ENCODE measurements at places on chromosomes 16 and 17.
A peak's percentile ranks its signal among the peaks of the same experiment; 100 is the strongest.

- peak; percentile 75 for DNase-seq
These were observed 379 bp upstream of the OTOP2 start for GRCh38 chr17:74923538-74924249.

GRCh38 chr17:3012926-3013581 is 50.4 kb downstream of the OR1D5 start:
- peak; percentile 25 for DNase-seq

- DNase-seq: peak; percentile 70
These were observed 37.2 kb upstream of the ADGRG1 start for GRCh38 chr16:57591086-57591869.

DNA sequence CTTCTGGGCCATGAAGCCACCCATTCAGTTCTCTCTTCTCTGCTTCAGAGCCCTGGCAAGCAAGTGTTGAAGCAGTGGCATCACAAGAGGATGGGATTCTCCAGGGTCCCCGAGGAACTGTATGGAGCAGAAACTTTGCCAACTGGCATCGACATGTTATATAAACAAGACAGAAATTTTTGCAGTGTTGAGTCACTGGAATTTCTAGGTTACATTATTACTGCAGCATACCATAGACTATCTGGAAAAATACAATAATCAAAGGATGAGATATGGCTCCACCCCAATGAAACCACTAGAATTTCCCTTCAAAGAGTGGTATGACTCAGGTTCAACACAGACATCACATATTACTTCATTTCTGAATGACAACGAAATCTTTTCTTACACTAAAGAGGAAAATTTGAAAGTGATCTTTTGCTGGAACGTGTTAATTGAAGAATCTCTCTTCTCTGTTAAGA is 343.0 kb upstream of the DYNLRB2 start:
- DNase-seq: no peak
